Stimulated activated CD8-positive, alpha-beta memory T cell treated with anti-CD3 and anti-CD28 coated beads, Interleukin-15, amount 100 ng/mL, for 48 hours (primary cell): ENCODE measurements at places on chromosomes 7 and 10.

- no peak for DNase-seq
Measured at GRCh38 chr10:113689057-113689456, 9.3 kb downstream of the CASP7 start.

- DNase-seq: no peak
Measured at GRCh38 chr10:6067457-6067856, 5.3 kb upstream of the IL2RA start.

GRCh38 chr10:93473804-93474472 lies 8.2 kb downstream of the MYOF start:
- DNase-seq: no peak

- no peak for DNase-seq
Measured at GRCh38 chr7:117982071-117983055, 109.1 kb upstream of the CTTNBP2 start.

- no peak for DNase-seq
Measured at GRCh38 chr10:102267748-102268147, 22.4 kb downstream of the GBF1 start.

DNA sequence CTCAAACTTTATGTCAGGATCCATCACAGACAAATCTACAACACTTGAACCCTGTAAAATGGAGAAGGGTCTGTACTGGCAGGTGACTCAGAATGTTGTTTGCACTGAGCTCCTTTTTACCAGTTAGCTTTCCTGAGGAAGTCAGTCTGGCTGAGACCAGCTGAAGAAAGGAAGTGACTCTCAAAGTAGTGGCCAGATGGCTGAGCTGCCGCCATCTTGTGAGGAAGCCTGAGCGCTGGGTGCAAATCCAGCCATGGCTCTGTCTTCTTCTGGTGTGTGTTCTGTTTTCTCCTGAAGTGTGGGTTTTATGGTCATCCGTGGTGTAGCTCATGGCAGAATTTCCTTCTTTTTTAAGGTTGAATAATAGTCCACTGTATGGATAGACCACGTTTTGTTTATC lies 25.5 kb upstream of the ECHDC3 start:
- DNase-seq: no peak

DNA sequence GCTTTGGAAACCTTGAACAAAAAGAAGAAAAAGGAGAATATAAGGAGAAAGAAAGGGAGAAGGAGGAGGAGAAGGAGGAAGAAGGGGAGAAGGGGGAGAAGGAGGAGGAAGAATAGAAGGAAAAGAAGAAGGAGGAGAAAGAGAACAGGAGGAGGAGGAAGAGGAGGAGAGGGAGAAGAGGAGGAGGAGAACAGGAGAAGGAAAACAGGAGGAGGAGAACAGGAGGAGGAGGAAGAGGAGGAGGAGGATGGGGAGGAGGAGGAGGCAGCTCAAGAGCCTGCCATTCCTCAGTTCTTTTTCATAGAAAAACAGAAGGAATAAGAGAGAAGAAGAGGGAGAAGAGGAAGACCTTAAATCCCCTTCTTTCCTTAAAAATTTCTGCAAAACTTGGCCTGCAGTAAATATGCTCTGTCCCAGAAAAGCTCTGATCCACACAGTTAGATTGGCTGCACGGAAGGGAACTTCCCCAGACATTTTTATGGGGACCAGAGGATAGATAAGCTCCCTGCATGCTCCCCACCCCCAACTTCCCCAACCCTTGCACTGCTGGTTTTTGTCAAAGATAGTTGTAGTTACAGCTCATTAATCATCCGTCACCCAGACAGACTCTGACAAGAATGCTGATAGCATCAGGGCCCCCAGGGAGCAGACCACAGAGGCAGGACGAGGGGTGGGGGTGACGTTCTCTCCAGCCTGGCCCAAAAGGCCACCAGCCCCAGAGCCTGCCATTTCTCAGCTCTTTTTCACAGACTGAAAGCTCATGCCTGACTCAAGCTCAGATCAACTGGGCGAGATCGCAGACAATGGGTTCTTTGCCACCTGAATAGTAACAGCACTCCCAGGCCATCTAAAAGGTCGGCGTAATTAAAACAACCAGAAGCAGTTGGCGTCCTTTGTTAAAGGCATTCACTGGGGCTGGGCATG lies 34.5 kb upstream of the LYZL1 start:
- no peak for DNase-seq

GRCh38 chr7:41977151-41977651 lies 259.8 kb downstream of the GLI3 start:
- DNase-seq: no peak

- no peak for DNase-seq
Measured at GRCh38 chr7:23600236-23600635, 3.1 kb downstream of the CCDC126 start.

DNA sequence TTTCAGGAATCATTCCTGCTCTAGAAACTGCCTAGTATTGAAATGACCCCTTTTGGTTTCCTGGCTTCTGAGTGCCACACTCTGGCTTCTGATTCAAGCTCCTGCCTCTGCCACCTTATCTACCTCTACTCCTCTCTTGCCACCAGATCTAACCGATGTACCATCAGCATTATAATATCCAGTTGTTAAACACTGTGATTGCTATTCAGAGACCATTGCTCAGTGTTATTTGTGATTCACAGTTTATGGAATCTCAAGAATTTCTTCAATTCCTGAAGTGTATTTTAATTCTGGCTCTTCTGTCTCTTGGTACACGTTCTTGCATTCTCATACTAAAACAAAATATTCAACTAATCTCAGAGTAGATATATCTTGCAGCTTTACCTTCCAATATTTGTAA lies 88.7 kb downstream of the DYNC1I1 start:
- no peak for DNase-seq

- DNase-seq: no peak
Measured at GRCh38 chr10:88036126-88036525, 172.7 kb downstream of the PTEN start.

DNA sequence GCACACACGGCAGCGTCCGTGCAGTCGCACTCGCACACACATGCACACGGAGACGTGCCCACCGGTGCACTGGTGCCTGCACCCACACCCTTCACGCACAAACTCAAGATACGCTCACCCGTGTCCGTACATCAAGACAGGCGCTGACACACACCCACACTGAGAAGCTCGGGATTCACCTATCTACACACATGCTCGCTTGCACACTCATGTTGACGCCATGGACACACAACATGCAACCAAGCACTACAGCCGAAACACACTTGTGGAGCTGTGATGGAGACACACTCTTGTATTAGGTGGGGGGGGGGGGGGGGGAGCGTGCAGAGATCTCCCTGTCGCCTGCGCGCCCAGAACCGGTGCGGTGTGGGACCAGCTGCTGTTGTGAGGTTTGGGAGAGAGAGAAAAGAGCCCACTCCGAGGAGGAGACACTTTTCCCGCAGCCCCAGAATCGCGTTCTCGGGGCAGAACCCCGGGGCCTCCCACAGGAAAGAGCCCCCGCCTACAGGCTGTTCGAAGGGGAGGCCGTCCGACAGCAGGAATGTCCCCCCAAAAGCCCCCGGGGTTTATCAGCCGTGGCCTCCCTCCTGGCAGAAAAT lies 605 bp upstream of the NFKB2 start:
- DNase-seq: peak; percentile 67

DNA sequence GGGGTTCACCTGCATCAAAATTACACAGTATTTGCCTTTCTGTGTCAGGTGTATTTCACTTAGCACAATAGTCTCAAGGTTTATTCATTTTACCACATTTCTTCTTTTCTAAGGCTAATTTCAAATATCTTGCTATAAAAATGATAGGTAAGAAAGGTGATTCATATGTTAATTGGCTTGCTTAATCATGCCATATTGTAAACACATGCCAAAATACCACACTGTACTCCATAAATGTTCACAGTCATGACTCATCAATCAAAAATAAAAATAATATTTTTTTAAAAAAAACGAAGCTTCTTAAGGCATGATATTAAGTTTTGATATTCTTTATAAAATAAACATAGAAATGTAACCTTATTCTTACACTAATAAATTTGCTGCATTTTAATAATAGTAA lies 947.1 kb downstream of the GRM8 start:
- DNase-seq: no peak

DNA sequence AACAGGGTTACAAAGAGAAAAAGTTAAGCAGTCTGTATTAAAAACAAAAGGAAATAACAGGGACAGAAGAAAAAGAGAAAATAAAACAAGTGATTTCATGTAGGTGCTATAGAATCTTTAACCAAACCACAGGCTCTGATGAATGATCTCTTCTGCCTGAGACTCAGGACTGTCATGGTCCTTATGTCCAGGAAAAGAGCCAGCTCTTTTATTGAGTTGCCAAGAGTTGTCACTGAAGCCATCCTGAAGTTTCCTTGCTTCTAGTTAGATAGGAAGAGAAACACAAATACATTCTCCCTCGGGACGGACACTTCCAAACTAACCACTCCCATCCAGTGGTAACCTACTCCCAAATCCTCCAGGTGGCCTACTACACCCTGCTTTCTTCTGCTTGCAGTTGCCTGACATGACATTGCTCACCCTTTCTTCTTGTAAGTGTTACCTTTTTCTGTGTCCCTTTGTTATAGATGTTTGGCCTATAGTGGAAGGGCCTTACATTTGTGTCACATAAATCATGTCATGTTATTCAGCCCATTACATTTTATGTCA lies 346.7 kb downstream of the NRG3 start:
- DNase-seq: no peak

DNA sequence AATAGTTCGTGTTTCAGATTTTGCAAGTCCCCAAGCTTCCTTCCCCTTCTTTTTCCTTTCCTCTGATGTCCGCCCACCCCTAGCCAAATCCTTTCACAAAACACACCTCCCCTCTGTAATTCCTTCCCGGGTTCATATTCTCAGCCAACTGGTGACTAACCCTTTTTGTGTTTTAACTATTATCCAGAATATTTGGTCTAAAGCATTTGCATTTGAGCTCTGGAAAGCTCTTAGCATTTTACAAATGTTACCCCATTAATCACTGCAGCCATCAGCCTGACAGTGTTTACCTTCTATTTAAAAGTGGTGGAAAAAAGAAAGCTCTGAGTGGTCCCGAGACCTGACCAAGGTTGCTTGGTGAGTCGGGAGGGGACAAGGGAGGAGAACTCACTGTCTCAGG lies 139.0 kb downstream of the CREB5 start:
- no peak for DNase-seq

- no peak for DNase-seq
Measured at GRCh38 chr10:31623466-31623865, 304.4 kb downstream of the ZEB1 start.

GRCh38 chr10:36116040-36116439 lies 473.9 kb upstream of the FZD8 start:
- no peak for DNase-seq

DNA sequence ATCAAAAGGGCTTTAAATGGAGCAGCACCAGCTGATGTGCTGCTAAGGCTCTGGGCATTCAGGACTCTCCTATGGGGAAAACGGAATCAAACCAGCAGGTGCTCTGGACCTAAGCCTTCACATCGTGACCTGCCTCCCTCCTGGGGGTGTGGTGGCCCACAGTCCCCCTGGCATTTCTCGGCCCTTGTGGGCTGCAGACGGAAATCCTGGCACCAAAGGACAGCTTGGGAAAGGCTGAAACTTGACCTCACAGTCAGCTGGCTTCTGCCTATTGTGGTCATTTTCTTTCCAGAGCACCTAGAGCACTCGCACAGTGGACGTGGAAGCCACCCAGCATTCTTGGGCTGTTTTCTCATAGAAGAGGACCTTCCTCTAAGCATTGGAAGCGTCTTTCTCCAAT lies 74.8 kb downstream of the TPST1 start:
- DNase-seq: no peak

DNA sequence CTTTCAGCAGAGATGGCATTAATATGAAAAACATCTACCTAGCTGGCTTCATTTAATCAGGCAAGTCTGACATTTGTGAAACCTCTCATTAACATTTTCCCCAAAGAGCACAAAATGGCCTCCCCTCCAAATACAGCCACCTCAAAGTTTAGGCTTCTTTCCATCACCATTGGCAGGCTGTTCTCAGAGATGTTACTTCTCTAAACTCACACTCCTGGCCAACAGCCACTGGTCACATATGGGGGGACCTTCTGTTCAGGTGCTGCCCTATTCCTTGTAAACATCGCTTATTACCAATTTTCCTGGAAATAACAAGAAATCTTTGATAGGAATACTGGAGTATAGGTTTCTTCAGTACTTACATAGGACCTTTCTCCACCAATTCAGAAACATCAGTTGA lies 69.5 kb downstream of the GBF1 start:
- DNase-seq: no peak

- no peak for DNase-seq
Measured at GRCh38 chr7:83509255-83510021, 139.5 kb downstream of the SEMA3E start.

DNA sequence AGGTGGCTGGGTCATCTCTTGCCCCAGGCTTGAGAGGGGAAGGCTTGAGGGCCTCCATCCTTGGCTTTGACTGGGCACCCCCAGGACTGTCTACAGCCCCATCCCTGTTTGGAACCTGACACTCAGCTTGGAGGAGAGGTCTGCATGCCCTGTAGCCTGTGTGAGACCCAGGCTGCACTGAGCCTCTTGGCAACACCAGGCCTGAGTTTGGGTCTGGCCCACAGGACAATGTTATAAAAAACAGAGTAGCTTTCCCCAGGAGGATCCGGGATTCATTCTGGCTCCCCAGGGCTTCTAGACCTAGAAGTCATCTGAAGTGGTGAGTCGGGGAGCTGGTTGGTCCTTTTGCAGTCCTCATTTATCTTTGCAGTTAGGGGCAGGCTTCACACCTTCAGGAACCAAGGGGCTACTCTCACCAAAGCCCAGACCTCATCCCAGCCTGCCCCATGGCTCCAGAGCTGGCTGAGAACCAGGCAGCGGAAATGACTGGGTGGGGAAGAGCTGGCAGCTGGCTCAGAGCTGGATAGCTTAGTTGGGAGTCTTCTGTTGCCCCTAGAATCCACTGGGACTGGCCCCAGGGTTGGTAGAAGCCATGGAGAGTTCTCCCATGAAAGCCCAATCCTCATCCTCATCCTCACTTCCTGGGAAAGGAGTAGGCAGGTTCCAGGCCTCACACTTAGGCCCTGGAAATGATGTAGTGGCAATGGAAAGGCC lies 68.8 kb downstream of the ADCYAP1R1 start:
- DNase-seq: no peak

GRCh38 chr10:20888620-20889330 lies 8.3 kb downstream of the NEBL start:
- DNase-seq: no peak

DNA sequence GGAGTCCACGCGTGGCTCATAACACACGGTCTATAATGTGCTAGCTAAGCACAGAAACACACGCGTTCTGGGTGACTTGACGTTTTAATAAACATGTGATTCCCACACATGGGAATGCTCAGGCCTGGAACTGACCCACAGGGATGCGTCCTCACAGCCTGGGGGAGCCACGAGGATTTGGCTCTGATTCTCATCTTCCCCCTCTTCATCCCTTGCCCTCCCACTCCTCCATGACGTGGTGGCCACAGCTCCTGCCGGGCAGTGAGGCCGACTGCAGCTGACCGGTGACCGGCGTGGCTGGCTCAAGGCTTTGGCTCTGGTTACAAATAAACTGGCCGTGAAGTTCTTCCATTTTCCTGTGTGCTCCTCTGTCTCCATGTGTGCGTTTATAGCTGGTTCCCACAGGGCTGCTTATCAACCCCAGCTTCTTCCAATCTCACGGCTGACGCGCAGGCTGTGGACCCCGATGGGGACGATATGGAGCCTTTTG lies 40.9 kb upstream of the KLF6 start:
- DNase-seq: no peak
